Kidney (tissue), 22 donors: ENCODE measurements at places on chromosomes 2 and 18.

GRCh38 chr2:230362030-230362691 lies 35.2 kb downstream of the SP140L start:
- H3K4me3 ChIP-seq, result no peak overlapping the region
- DNase-seq, result no peak
- H3K36me3 ChIP-seq, result no peaks in the 10 kb centered on the region
- H3K27me3 ChIP-seq, result no peaks in the 10 kb centered on the region

GRCh38 chr2:39266139-39266805 lies 22.5 kb upstream of the CDKL4 start:
- H3K36me3 ChIP-seq, result peaks cover 3% of the 10 kb centered on the region
- no peak overlapping the region for H3K4me3 ChIP-seq
- H3K27me3 ChIP-seq, result no peaks in the 10 kb centered on the region
- H3K4me1 ChIP-seq, result no peaks in the 10 kb centered on the region
- no peak overlapping the region for H3K27ac ChIP-seq
- DNase-seq, result no peak

GRCh38 chr18:77765468-77765867 lies 515.8 kb downstream of the GALR1 start:
- no peaks in the 10 kb centered on the region for H3K36me3 ChIP-seq
- no peaks in the 10 kb centered on the region for H3K27me3 ChIP-seq
- H3K4me1 ChIP-seq, result no peaks in the 10 kb centered on the region
- no peak overlapping the region for H3K4me3 ChIP-seq
- peak; percentile 79 for DNase-seq

- no peak overlapping the region for H3K4me3 ChIP-seq
- H3K27ac ChIP-seq, result no peak overlapping the region
- H3K27me3 ChIP-seq, result no peaks in the 10 kb centered on the region
Measured at GRCh38 chr18:24942144-24942543, 409.8 kb downstream of the ZNF521 start.

DNA sequence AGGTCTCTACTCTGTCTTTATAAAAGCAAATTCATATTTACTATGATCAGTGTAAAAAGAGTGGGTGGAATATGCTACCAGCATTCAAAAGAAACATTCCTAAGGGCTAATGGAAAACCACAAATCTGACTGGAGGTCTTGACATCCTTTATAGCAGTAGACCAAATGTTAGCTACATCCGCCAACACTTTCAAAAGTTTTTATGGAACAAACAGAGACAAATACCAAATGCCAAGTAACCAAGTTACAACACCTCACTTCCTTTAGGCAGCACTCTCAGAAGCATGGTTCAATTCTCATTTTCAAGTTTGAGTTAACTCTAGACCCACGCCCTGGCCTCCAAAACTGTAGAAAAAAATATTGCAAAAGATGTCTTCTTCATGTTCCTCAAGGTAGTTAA lies 78.3 kb upstream of the SETBP1 start:
- H3K4me1 ChIP-seq, result no peaks in the 10 kb centered on the region
- H3K36me3 ChIP-seq, result no peaks in the 10 kb centered on the region
- no peaks in the 10 kb centered on the region for H3K27me3 ChIP-seq
- no peak overlapping the region for H3K4me3 ChIP-seq
